Effector memory CD4-positive, alpha-beta T cell (primary cell): ENCODE measurements at places on chromosomes 16 and 17.
A peak's percentile ranks its signal among the peaks of the same experiment; 100 is the strongest.

GRCh38 chr16:11334831-11335404 lies 10.3 kb upstream of the RMI2 start:
- no peak overlapping the region for H3K27ac ChIP-seq
- DNase-seq, result no peak
- no peak overlapping the region for H3K4me3 ChIP-seq
- H3K27me3 ChIP-seq, result no peaks in the 10 kb centered on the region
- no peaks in the 10 kb centered on the region for H3K36me3 ChIP-seq
- no peaks in the 10 kb centered on the region for H3K4me1 ChIP-seq

GRCh38 chr17:19737305-19738072 lies 10.6 kb downstream of the ALDH3A1 start:
- no peak overlapping the region for H3K4me3 ChIP-seq
- no peaks in the 10 kb centered on the region for H3K4me1 ChIP-seq
- no peaks in the 10 kb centered on the region for H3K36me3 ChIP-seq
- H3K27ac ChIP-seq, result no peak overlapping the region

DNA sequence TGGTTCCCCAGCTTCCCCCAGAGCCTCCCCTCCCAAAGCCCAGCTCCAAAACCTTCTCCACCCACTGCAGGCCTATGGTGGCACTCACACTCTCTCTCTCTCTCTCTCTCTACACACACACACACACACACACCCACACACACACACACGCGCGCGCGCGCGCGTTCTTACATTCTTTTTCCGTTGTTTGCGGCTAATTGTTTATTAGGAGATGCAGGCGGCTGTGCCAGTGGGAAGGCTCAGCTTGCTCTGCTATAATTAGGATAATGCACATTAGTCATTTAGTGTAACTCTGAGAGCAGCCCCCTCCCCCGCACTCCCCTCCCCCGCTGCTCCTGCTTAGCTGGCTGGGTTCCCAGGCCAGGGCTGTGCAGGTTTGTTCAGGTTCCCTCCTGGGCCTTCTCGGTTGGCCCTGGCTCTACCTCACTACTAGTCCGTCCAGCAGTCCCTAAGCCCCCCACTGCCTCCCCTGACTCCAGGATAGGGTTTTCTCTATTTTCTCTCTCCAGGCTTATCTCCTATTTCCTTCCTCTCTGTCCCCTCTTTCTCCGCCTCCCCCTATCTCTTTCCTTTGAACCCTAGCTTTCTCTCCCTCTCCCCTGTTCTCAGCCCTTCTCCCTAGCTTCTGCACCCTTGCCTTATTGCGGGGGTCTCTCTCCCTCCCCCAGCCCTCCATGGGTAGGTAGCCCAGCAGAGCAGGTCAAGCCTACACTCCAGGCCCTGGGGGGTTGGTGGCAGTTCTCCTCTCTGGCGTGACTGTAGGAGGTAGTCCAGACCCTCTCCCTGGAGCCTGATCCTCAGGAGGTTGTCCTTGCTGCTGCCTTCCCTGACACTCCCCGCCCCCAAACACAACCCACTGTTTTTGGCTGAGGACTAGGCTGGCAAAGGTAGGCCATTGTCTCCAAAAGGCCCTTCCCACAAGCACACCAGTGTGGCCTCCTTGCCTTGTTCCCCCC lies 34.0 kb downstream of the TMEM132E start:
- H3K4me3 ChIP-seq, result no peak overlapping the region
- no peak overlapping the region for H3K27ac ChIP-seq
- peaks cover 10% of the 10 kb centered on the region for H3K27me3 ChIP-seq
- no peak for DNase-seq
- no peaks in the 10 kb centered on the region for H3K36me3 ChIP-seq

DNA sequence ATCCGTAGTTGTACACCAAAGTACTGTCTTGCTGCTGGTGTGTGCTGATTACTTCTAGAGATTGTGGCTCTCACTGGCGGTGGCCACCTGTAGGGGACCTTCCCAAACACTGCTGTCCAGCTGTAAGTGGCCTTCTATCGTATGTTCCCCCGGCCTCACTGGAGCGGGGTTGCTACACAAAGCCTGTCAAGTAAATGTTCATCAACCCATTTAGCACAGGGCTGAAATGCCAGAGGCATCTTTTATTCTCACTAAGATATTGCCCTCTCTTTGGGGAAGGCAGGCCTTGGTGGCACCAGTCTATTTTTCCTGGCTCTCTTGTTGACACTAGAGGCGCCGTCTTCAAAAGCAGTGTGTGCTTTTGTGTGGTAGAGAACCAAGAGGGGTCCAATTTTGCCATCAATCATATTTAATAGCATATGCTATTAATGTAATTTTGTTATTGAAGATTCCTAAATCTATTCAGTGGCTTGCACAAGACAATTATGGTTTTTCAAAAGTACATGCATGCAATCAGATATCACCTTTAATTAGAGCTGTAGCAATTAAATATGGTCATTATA lies 514.4 kb upstream of the SALL1 start:
- H3K4me1 ChIP-seq, result no peaks in the 10 kb centered on the region
- no peaks in the 10 kb centered on the region for H3K36me3 ChIP-seq
- H3K4me3 ChIP-seq, result no peak overlapping the region
- H3K27me3 ChIP-seq, result no peaks in the 10 kb centered on the region

DNA sequence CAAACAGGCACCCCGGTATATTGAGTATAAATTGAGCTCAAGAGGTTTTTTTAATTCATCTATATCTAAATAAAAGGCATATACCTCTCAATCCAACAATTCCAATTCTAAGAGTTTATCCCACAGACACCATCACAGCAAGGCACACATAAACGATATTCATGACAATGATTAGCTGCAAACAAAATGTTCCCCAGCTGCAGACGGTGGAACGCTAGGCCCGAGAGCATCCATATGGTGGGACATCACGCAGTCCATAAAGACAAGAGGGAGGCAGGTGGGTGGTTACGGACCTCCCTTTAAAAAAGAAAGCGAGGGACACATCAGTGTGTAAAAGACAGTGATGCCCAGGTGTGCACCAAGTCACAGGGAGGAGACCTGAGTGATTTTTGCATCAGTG lies 28.1 kb downstream of the MEAK7 start:
- no peak for DNase-seq
- no peak overlapping the region for H3K27ac ChIP-seq
- H3K4me1 ChIP-seq, result no peaks in the 10 kb centered on the region
- H3K27me3 ChIP-seq, result no peaks in the 10 kb centered on the region

- no peaks in the 10 kb centered on the region for H3K4me1 ChIP-seq
- no peak for DNase-seq
- no peak overlapping the region for H3K27ac ChIP-seq
- H3K4me3 ChIP-seq, result no peak overlapping the region
- no peaks in the 10 kb centered on the region for H3K27me3 ChIP-seq
- no peaks in the 10 kb centered on the region for H3K36me3 ChIP-seq
These were observed 23.9 kb upstream of the CPSF4L start for GRCh38 chr17:73285603-73285908.

- no peaks in the 10 kb centered on the region for H3K36me3 ChIP-seq
- no peak overlapping the region for H3K27ac ChIP-seq
- no peak for DNase-seq
- no peaks in the 10 kb centered on the region for H3K27me3 ChIP-seq
- no peaks in the 10 kb centered on the region for H3K4me1 ChIP-seq
These were observed 101.1 kb downstream of the MSI2 start for GRCh38 chr17:57357392-57357784.

GRCh38 chr17:35906926-35907637 lies 23.5 kb downstream of the RDM1 start:
- H3K4me3 ChIP-seq, result no peak overlapping the region
- H3K27me3 ChIP-seq, result no peaks in the 10 kb centered on the region
- no peak overlapping the region for H3K27ac ChIP-seq
- no peak for DNase-seq
- H3K4me1 ChIP-seq, result no peaks in the 10 kb centered on the region

GRCh38 chr17:8857919-8858318 lies 9.6 kb downstream of the PIK3R6 start:
- peaks cover 3% of the 10 kb centered on the region for H3K4me1 ChIP-seq
- no peak overlapping the region for H3K4me3 ChIP-seq
- DNase-seq, result no peak
- no peaks in the 10 kb centered on the region for H3K36me3 ChIP-seq

DNA sequence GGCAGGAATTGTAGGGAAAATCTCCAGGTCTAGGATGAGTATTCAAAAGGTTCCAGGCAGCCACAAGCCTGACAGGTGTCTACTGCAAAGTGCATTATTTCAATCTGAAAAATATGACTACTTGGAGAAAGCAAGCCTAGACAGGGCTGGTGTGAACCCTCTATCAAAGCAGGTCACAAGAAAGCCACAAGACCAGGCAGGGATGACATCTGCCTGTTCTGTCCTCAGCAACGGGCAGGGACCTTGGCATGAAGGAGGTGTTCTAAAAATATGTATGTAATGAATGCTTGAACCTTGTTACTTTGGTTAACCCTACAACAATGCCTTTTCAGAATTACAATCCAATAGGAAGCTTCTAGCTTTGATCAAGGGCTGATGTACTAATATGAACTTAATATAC lies 1.2 kb upstream of the COX6A2 start:
- H3K4me1 ChIP-seq, result no peaks in the 10 kb centered on the region
- no peak overlapping the region for H3K4me3 ChIP-seq
- H3K27ac ChIP-seq, result no peak overlapping the region
- no peaks in the 10 kb centered on the region for H3K36me3 ChIP-seq

- no peaks in the 10 kb centered on the region for H3K27me3 ChIP-seq
- H3K4me3 ChIP-seq, result no peak overlapping the region
- H3K36me3 ChIP-seq, result no peaks in the 10 kb centered on the region
- no peak for DNase-seq
These were observed 16.4 kb downstream of the PLCD3 start for GRCh38 chr17:45115871-45116270.

GRCh38 chr16:69823831-69824563 lies 61.9 kb downstream of the WWP2 start:
- H3K27me3 ChIP-seq, result no peaks in the 10 kb centered on the region
- no peak overlapping the region for H3K27ac ChIP-seq

DNA sequence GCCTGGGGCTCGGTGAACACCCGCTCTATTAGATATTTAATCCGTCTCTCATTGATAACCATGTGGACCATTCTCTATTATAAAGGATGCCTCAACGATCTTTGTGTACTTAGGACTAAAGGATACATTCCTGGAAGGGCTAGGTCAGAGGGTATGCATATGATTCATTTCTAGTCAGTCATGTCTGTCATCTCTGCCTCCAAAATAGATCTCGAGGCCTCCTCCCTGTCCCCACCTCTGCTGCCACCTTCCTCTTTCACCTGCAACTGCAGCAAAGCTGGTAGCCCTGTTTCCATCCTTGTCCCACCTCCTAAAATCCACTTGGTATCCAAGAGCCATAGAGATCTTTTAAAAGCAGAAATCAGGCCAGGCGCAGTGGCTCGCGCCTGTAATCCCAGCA lies 121.5 kb downstream of the KATNIP start:
- H3K27ac ChIP-seq, result no peak overlapping the region
- no peaks in the 10 kb centered on the region for H3K36me3 ChIP-seq
- H3K4me1 ChIP-seq, result no peaks in the 10 kb centered on the region
- no peak overlapping the region for H3K4me3 ChIP-seq

DNA sequence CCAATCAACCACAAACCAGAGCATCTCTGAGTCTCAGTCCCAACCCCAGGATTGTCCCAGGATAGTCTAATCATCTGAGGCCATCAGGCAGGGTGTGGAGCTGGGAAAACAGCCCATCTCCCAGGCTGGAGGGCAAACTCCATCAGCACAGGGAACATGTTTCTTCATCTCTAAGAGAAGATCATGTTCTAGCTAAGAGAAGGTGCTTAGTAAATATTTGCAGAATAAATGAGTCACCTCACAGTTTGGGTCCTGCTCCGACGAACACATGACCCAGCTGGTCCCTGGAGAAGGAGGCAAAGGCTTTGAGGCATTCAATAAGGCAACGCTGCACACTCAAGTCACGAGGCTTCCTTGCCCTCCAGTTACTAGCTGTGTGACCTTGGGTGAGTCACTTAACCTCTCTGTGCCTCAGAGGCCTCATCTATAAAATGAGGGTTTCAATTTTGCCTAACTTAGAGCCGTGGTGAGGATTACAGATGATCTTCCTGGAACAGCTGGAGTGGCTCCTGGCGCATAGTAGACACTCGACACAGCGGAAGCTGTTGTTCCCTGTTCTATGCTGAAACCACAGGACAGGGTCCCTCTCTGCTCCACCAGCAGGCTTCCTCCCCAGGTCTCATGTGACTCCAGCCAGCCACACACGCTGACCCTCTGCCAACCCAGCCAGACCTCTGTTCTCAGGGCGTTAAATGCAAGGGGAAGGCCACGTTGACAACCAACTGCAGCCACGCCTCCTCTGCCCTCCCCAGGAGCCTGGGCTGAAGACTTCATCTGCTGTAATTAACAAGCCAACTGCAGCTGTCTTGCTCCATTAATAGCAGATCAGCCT lies 10.3 kb upstream of the RPL38 start:
- no peak overlapping the region for H3K27ac ChIP-seq
- H3K36me3 ChIP-seq, result no peaks in the 10 kb centered on the region
- peaks cover 4% of the 10 kb centered on the region for H3K27me3 ChIP-seq
- H3K4me1 ChIP-seq, result no peaks in the 10 kb centered on the region

- H3K4me3 ChIP-seq, result no peak overlapping the region
- H3K27me3 ChIP-seq, result peaks cover 5% of the 10 kb centered on the region
- no peaks in the 10 kb centered on the region for H3K4me1 ChIP-seq
- no peaks in the 10 kb centered on the region for H3K36me3 ChIP-seq
- H3K27ac ChIP-seq, result no peak overlapping the region
These were observed 5.2 kb downstream of the ITPRIPL2 start for GRCh38 chr16:19118938-19119431.

GRCh38 chr17:66459811-66460270 lies 157.4 kb downstream of the PRKCA start:
- DNase-seq, result no peak
- H3K36me3 ChIP-seq, result peaks cover 5% of the 10 kb centered on the region
- H3K27me3 ChIP-seq, result no peaks in the 10 kb centered on the region
- no peak overlapping the region for H3K4me3 ChIP-seq
- no peaks in the 10 kb centered on the region for H3K4me1 ChIP-seq

GRCh38 chr16:11851294-11852091 lies at the start of gene RSL1D1:
Gene RSL1D1, minus strand, starts transcription at chr16:11851542. Its CDS starts 30 bp downstream, at chr16:11851512.
- H3K4me1 ChIP-seq, result peaks cover 17% of the 10 kb centered on the region
- peak; percentile 87 for DNase-seq
- H3K27me3 ChIP-seq, result no peaks in the 10 kb centered on the region
- peak within 1 kb of the TSS; percentile 93 for H3K27ac ChIP-seq
- peak within 1 kb of the TSS; percentile 98 for H3K4me3 ChIP-seq

- no peak overlapping the region for H3K4me3 ChIP-seq
- H3K4me1 ChIP-seq, result no peaks in the 10 kb centered on the region
- no peak overlapping the region for H3K27ac ChIP-seq
- no peak for DNase-seq
- no peaks in the 10 kb centered on the region for H3K27me3 ChIP-seq
These were observed 292.4 kb upstream of the FOXF1 start for GRCh38 chr16:86217891-86218270.

GRCh38 chr16:25052151-25052511 lies 37.0 kb upstream of the ARHGAP17 start:
- no peak for DNase-seq
- H3K4me3 ChIP-seq, result peak overlapping the region; percentile 26
- H3K27me3 ChIP-seq, result no peaks in the 10 kb centered on the region

- H3K4me1 ChIP-seq, result no peaks in the 10 kb centered on the region
- no peaks in the 10 kb centered on the region for H3K27me3 ChIP-seq
- DNase-seq, result no peak
- no peak overlapping the region for H3K4me3 ChIP-seq
- H3K36me3 ChIP-seq, result no peaks in the 10 kb centered on the region
These were observed 24.4 kb downstream of the TNFRSF13B start for GRCh38 chr17:16947470-16947869.
